Upper lobe of right lung (tissue), 1 donor: ENCODE measurements at places on chromosomes 5 and 9.

- no peak for DNase-seq
Observed at GRCh38 chr5:117337064-117337749, 762.6 kb upstream of the SEMA6A start.

DNA sequence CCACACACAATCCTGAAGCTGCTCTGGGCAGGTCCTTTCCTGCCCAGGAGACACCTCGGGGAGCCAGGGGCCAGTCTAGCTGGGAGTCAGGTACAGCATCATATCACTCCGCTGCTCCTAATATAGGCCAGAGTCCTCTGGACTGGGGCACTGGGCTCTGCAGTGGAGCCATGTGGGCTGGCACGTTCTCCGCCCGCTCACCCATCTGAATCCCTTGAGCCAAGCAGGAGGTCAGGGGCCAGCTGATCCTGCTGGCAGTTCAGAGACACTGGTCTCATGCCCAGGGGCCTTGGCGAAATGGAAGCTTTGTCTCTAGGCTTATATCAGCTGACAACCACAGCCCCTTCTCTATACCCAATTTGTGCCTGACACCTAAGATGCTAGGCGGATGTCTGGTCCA is 9.3 kb upstream of the CORO2A start:
- DNase-seq: no peak

DNA sequence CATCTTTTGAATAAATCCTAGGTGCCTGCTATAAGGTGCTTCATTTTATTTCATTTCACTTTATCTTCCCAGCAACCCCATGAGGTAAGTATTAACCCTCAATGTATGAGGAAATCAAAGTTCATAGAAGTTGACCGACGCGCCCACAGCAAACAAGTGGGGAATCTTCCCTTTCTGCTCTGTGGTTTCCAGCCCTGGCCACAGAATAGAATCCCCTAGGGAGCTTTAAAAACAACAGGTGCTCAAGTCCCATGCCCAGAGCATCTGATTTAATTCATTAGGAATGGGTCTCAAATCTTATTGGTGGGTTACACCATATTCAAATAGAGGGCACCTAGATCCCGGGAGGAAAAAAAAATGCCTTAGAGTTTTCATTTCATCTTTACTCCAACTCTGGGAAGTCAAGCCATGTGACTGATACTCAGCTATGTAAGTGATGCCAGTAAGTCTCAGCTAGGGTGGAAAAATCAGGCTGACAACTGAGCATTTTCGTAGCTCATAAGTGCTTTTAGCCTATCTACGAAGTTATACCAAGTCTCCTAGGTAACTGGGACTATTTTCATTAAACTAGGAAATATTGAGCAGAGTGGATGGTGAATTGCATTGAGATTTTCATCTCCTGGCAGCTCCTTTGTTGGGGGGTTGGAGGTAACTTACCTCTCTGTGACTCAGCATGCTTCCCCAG is 353.4 kb upstream of the SLC30A5 start:
- no peak for DNase-seq

DNA sequence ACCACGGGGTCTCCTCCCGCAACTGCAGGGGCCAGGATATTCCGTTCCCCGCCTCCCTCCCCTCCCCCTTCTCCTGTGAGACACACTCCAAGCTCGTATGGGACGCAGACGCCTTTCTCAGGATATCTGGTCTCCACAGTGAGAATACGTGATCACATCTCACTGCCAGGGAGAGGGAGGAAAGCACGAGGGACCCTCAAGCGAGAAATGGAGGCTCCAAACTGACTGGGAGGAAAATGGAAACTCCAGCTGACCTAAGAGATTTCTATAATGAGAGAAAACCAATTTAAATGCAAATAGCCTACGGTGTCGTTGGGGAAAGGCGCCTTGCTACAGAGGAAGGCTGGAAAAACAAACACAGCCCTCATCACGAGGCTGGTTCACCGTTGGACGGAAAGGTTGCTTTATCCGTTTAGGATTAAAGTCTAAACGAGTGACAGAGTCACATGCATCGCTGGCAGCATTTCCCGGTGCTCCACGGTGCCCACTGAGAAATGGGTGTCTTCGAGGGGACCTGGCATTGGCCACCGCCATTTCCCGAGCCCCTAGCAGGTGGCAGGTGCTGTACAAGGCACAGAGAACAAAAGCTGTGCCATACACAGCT is 116.9 kb upstream of the CPEB4 start:
- DNase-seq: no peak

- no peak for DNase-seq
Observed at GRCh38 chr5:143582869-143583268, 179.4 kb upstream of the NR3C1 start.

DNA sequence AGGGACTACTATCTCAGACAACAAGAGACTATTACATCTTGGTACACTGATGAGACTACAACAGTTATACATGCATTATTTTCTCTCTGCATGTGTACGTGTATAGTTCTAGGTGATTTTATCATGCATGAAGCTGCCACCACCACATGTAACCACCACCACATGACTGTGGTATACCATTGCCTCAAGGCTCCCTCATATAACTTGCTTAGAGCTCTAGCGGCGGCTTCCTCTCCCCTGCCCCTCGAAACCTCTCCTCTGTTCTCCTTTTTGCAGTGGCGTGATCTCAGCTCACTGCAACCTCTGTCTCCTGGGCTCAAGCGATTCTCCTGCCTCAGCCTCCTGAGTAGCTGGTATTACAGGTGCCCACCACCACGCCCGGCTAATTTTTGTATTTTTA is 162.3 kb downstream of the AOPEP start:
- no peak for DNase-seq

DNA sequence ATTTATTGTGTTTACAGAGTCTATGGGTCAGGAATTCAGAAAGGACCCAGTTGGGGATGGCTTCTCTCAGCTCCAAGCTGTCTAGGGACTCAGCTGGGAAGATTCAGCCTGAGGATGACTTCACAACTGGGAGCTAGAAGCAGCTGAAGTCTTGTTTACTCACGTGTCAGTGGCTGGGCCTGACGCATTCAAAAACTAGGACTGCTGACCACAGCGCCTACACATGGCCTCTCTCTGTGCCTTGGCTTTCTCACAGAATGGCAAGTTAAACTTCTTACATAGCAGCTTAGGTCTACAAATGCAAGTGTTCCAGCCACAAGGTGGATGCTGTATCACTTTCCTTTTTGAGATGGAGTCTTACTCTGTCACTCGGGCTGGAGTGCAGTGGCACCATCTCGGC is 16.3 kb upstream of the PPP2CA start:
- DNase-seq: no peak

- no peak for DNase-seq
Observed at GRCh38 chr5:148585988-148586387, 68.3 kb downstream of the HTR4 start.

- DNase-seq: no peak
Observed at GRCh38 chr5:80921026-80921425, 39.1 kb upstream of the RASGRF2 start.
